ENCODE measurements at places on chromosomes 3 and 15. TPM values are rescaled to one million over a fixed set of nuclear protein-coding genes. Genes with fewer than 3 reads are reported as not detected.

- no peak for ATAC-seq
Observed at GRCh38 chr15:101177866-101178265, 74.0 kb downstream of the CHSY1 start.

GRCh38 chr3:50617096-50617791 lies at the start of gene MAPKAPK3:
TSS of gene MAPKAPK3 (plus strand) at chr3:50617151. CDS start at chr3:50617566, 415 bp downstream.
- peak; percentile 39 for ATAC-seq

- no peak for ATAC-seq
Observed at GRCh38 chr3:145522893-145523651, 637.9 kb downstream of the PLOD2 start.

DNA sequence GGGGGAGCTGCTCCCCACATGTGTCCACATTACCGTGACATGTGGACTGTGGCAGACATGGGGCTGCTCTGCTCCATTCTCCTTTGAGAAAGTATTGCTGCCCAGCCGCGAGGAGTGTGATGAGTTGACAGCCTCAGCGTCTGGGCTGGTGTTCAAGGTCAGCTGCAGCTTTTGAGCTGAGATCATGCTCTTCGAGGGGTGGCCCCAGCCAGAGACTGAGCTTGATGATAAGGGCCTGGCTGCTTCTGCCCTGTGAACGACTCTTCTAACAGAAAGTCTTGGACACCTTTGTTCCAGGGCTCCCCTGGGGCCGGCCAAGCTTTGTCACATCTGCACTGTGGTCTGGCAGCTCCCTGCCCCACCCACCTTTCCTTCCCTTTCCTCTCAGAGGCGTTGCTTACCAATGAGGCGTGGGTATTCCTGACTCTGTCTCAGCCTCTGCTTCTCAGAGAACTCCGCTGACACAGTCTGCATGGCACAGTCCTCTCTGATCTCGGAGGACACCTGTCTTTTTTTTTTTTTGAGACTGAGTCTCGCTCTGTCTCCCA lies 86.6 kb downstream of the CHRD start:
- no peak for ATAC-seq

DNA sequence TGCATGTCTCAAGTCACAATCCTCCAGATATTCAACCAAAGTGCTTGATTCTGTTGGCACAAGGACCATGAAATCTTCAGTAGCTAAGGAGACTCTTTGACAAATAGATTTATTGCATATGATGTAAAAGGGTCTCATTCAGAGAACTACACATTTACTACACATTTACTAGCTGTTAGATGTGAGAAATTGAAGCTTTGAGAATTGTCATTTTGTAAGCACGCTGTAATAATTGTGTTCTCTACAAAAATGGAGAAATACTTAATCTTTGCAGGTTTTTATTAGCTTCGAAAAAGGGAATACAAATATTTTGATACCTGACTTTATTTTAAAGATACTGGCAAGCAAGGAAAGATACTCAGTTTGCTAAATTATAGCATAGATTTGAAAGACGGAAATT lies 70.2 kb upstream of the CHD2 start:
- ATAC-seq, result no peak

DNA sequence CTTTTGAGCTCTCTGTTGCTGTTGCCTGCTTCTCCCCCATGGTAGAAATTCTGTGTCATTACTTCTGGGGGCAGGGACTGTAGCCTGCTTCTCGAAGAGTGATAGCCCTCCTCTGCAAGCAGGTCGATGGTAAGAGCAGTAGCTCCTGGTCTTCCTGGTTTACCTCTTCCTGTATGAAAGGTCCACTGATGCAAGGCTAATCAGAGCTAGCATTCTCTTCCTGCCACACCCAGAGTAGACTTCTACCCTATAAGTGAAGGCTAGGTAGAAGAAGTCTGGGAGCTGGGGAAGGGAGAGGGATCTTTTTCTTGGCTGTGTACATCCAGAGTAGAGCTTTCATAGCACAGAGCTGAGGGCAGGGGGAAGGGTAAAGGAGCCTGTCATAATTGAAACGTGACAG lies 357.0 kb downstream of the SQOR start:
- no peak for ATAC-seq

The CCDC54 gene
- total RNA-seq, result not detected

Data from esophagus mucosa (tissue), 1 donor.